Midbrain (tissue), 1 donor: ENCODE measurements at places on chromosomes 12 and 14.

- DNase-seq = no peak
Measured at GRCh38 chr12:1044199-1044598, 53.2 kb downstream of the ERC1 start.

DNA sequence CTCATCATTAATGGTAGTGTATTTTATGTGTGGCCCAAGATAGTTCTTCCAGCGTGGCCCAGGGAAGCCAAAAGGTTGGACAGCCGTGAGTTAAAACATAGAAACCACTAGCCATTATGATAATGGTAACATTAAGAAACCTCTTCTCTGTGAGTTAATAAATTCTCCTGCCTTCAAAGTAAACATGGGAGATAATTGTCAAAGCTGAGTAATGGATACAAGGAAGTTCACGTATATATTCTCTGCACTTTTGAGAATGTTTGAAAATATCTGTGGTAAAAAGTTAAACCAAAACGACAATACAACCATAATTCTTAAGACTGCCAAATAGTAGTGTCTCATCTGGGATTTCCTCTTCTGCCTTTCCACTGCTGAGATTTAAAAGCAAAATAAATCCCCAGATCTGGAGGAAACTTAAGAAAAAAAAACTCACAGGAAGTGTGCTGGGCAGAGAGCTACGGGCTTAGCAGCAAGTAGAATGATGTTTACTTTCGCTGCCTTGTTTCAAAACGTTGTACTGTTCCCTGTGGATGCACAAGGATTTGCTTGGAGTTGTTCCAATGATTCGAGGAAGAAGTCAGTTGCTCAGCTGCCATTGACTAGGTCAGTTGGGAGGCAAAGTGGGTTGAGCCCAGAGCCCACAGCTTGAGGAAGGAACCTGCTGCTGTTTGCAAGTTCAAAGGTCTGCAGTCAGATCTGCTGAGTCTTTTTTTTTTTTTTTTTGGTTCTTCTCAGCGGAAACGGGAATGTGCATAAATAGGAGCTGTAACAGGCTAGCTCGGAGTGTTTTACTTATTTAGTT lies 1.7 kb downstream of the TPCN1 start:
- peak; percentile 56 for DNase-seq

GRCh38 chr12:85448548-85449139 lies 168.6 kb downstream of the ALX1 start:
- peak; percentile 12 for DNase-seq

- DNase-seq = no peak
Measured at GRCh38 chr14:49893309-49894213, 679 bp downstream of the ARF6 start.

DNA sequence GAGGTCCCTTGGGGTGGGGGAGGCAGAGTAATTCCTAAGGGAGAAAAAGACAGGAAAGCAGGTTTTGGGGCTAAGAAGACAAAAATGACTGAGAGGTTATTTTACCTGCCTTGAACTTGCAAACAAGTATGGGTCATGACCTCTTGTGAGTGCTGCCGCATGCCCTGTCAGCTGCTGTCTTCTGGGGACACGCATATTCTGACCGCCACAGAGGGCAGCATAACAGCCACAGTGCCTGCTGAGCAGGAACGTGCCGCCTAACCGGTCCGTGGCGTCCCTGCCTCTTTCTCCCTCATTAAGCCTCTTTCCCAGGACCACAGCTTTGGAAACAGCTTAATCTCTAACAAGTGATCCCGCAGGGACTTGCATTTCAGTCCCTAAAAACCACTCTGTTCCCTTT lies 51.3 kb upstream of the KCNA1 start:
- DNase-seq = peak; percentile 19

DNA sequence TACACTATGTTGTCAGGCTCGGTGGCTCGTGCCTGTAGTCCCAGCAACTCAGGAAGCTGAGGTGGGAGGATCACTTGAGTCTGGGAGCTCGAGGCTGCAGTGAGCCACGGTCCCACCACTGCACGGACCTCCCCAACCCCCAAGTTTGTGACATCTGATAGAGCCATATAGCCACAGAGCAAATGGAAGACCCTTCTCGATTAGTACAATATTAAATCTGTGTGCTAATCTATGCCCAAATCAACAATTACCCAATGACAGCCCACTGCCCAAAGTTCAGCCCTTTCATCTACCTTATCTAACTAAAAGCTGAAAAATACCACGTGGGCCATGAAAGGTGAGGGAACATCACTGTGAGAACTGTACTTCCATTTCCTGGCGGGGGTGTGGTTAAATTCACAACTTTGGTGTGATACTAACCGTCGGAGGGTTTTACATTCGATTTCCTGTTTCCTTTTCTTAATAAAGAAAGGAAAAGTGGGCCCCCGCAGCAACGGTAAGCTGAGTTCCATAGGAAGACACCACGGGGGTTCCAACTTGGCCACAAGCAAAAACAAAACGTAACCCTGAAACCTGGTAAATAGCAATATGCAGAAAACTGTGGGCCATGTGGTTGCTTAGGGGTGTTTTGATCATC lies 31.2 kb upstream of the FOS start:
- no peak for DNase-seq

DNA sequence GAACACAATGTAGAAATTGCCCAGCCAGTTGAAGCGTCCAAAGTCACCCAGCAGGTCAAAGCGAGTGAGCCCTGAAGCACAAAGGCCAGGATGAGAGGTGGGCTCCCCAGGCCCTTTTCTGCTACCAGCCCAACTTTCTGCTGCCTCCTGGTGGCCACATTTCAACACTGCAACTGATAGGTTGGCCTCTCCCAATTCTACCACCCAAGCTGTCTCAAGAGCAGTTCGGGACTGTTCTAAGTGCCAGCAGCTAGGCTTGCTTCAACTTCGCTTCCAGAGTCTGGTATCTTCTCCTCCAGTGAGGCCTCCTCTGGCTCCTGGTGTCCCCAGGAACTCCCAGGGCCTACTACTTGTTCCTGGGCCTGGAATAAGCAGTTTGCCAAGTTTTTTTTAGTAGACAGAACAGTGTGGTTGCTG lies 3.4 kb upstream of the DHH start:
- DNase-seq = peak; percentile 55

GRCh38 chr12:97748298-97748697 lies 285.7 kb downstream of the RMST start:
- no peak for DNase-seq

GRCh38 chr12:22467190-22467589 lies 77.2 kb downstream of the C2CD5 start:
- DNase-seq = no peak

GRCh38 chr14:44620121-44621019 lies 113.3 kb upstream of the FSCB start:
- no peak for DNase-seq

DNA sequence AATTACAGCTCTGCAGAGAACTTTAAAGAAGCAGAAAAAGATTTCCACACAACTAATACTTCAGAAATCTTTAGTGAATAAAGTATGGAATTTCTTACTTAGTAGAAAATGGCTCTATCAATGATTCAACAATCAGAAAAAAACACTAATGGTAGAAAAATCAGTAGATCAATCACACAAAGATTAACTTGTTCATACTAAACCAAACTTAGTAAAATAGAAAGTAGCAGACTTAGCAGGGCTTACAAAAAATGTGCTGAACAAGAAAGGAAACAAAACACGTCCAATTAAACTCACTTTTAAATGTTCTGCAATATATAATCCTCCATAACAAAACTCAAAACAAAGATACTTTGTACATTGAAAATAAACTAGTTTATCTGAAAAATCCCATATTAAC lies 38.9 kb downstream of the CEP128 start:
- DNase-seq = no peak

DNA sequence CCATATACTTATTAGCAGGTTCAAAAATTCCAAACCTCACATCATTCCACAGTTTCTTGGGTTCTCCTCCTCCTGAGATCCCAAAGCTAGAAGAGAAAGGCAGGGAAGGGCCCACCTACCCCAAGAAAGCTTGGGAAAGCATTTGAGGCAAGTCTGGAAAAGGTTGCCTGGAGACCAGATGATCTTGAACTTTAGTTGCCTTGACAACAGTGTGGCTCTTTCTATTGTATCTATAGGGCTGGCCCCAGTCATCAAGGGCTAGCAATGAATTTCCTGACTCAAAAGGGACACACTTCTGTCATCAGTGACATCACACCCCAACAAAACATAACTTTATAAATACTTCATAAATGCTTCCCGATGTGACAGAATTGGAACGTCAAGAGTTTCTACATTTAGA lies 40.0 kb downstream of the ZFYVE1 start:
- DNase-seq = no peak

- no peak for DNase-seq
Measured at GRCh38 chr14:90336985-90337384, 5.2 kb upstream of the NRDE2 start.

GRCh38 chr12:110373025-110373424 lies 30.5 kb downstream of the ANAPC7 start:
- DNase-seq = no peak

- no peak for DNase-seq
Measured at GRCh38 chr14:80638620-80639515, 302.7 kb downstream of the CEP128 start.

DNA sequence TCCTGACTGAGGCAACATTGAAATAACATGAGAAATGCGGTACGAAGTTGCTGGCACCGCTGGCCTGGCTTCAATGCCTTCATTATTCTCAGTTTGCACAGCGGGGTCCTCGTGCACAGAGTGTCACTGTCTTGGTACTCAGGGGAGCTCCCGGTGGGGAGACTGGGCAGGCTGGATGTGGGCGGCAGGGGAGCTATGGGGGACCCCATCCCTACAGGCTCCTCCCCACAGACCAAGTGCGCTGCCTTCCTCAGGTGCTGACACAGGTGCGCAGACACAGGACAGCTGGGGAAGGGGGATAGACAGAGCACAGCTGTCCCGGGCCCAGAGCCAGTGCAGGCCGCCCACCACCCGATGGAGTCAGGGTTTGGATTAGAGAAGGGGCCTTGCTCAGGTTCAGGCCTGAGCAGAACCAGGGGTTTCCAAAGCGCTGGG lies 270.1 kb downstream of the ADGRD1 start:
- DNase-seq = no peak

DNA sequence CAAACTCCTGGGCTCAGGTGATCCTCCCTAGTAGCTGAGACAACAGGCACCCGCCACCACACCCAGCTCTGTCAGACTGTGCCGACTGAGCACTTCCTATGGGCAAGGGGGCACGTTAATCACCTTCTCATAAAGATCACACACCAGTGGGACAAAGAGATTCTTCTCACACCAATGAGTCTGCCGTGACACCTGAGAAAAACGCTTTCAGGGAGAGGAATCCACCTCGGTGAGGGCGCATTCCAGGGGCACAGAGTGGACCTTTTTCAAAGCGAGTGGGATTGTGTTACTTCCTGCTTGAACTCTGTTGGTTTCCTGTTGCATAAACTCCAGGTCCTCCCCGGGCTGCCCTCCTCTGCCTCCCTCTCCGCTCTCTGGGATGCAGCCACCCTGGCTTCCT lies 17.5 kb upstream of the SCARB1 start:
- DNase-seq = no peak

DNA sequence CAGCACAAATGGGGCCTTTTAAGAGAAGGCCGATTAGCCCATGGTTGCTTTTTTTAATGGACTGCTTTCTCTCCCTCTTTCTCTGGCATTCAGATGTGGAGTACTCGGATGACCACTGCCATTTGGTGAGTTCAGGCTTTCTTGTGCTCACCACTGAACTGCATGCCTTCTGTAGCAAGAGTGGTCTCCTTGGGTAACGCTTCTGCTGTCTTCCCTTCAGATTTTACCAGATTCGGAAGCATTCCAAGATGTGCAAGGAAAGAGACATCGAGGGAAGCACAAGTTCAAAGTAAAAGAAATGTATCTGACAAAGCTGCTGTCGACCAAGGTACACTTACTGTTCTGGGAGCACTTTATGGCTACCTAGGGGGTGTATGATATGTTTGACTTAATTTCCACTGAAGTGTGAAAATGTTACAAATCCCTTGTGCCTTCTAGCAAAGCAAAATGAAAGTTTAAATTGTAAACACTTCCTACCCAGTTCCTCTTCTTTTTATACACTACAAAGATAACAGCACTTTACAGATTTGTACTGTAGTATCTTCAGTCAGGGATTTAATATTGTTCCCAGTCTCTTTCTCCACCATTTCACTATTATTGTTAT lies 148.8 kb downstream of the PLXNC1 start:
- no peak for DNase-seq

GRCh38 chr14:31476131-31476866 lies 11.5 kb downstream of the GPR33 start:
- DNase-seq = no peak

- DNase-seq = no peak
Measured at GRCh38 chr14:59086241-59086882, 102.1 kb upstream of the DAAM1 start.

- no peak for DNase-seq
Measured at GRCh38 chr14:84783511-84783910, 746.4 kb upstream of the FLRT2 start.
